ENCODE measurements at places on chromosomes 7 and 10.

DNA sequence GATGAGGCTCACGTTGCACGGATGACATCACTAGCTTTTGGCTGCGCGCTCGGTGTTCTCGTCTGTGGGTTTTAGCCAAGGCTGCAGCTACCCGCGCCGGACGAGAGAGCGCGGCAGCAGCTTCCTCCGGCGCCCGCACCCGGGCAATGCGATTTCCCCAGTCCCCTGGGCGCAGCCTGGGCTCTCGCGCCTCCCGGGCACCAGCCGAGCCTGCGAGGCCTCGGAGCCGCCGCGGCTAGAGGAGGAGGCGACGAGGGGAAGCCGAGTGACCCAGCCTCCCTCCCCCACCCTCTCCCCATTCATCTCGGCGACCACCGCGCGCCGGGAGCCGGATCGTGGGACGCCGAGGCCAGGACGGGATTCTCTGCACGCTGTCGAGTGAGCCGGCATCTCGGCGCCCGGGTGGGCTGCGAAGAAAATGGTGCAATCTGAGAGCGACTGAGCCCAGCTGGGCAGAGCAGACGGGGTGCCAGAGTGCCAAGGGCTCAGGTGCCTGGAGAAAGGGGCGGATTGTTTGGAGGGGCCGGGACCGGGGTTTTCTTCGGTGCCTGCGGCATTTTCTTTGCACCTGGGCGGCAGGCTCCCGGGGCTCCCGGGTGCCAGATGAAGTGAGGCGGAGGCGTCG lies 1.2 kb upstream of the TMEM178B start:
- DNase-seq: peak; percentile 45

GRCh38 chr7:103113164-103113563 lies 35.7 kb downstream of the NAPEPLD start:
- DNase-seq: no peak

DNA sequence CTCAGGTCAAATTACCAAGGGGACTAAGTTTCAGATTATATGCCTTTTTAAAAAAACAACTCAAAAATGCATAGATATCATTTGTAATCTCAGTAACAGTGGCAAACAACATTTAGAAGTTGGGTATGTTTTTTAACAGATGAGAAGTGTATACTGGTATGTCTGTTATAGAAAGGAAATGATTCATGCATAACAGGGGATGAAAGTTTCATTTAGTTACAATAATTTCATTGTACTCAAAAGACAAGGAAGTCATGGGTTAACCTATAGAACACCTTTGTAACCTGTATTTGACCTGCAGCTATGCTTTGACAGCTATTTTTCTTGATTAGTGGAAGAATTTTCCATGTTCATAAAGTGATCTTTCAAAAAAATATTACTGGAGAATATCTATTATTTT lies 35.4 kb upstream of the FAM133B start:
- DNase-seq: no peak

GRCh38 chr7:41786404-41786803 lies 83.5 kb upstream of the INHBA start:
- no peak for DNase-seq

DNA sequence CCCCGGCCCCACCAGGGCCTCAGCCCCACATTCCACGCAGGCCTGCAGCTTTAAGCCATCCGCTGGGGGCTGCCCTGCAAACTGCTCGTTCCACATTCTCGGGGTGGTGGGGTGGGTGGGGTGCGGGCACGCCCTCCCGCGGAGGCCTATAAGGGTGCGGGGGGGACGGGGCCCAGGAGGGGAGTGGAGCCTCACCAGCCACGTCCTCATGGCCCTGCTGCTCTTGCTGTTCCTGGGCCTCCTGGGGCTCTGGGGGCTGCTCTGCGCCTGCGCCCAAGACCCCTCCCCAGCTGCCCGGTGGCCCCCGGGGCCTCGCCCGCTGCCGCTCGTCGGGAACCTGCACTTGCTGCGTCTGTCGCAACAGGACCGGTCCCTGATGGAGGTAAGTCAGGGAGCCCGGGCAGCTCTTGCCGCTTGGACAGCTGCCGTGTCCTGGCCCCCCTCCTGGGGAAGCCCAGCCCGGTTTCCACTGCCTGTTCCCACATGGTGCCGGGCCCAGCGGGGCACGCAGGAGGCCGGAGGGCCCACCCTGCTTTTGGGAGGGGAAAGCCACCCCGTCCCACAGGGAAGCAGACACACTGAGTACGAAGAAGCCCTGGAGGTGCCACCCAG lies at the start of gene CYP2W1:
TSS of gene CYP2W1 (plus strand) at position 178 of the 612 bp plus-strand sequence. CDS start at position 209, 31 bp downstream.
- no peak for DNase-seq

- DNase-seq: no peak
These were observed 232.4 kb upstream of the KLF14 start for GRCh38 chr7:130966246-130967009.

Measured in activated CD4-positive, alpha-beta T cell treated with anti-CD3 and anti-CD28 coated beads for 48 hours (primary cell).